ENCODE measurements at places on chromosomes 1 and 21. TPM values are rescaled to one million over a fixed set of nuclear protein-coding genes. Genes with fewer than 3 reads are reported as not detected.

AMY2B gene
- 0.86 TPM for total RNA-seq

OR2M2 gene
- total RNA-seq: not detected

HSF2BP gene
- total RNA-seq: 3.5 TPM

TSPEAR gene
- not detected for total RNA-seq

SPRR2F gene
- total RNA-seq: not detected

CAMSAP2 gene
- 19.5 TPM for total RNA-seq

F13B gene
- total RNA-seq: not detected

CHAF1B gene
- total RNA-seq: 11.1 TPM

EPHB2 gene
- 94.2 TPM for total RNA-seq

DNA sequence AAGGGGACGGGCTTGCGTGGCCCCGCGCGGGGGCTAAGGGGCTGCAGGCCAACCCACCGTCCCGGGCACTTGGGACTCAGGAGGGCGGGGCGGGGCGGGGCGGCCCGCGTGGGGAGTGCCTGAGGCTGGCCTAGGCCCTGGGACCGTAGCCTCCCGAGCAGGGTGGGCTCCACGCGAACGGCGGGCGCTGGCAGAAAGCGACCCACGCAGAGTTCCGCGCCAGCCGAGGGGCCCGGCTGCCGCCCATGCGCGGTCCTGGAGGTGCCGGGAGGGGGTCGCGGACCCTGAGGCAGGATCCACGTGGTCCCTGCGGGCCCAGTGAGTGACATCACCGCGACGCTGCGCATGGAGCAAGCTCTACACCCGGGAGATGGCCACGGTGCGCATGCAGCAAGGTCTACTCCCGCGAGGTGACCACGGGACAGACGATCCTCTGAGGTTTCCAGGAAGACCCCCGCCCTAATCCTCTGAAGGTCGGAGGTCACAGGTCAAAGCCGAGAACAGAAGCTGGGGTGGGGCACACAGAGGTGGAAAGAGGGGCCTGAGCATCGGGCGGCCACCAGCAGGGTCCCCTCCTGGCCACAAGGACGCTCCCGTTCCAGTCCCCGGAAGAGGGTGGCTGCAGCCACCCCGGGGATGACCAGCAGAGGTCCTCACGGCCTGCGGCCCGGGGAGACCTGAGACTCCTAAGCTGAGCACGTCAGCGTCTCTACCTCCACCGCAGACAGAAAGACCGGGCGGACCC is 13.5 kb upstream of the SLC19A1 start:
- peak; percentile 93 for DNase-seq

DNA sequence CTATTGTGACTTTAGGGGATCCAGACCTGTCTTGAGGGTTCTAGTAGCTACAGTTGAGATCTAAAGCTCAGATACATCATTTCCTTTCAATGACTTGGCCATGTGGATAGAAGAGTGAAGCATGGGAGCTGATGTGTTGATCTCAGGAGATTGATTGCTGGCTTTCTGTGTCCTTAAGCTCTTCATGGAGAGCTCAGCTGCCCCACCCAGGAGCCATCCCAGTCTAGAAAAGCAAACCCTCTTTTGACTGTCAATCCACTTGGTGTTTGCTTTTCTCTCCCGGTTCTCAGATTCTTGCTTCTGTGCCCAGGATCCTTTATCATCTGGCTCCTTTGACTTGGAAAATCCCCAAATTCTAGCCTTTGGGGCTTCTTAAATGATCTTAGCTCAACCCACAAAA is 87.2 kb downstream of the ATP1A1 start:
- DNase-seq: no peak

GRCh38 chr1:227788271-227789083 is 27.0 kb upstream of the PRSS38 start:
- DNase-seq: peak; percentile 72

DNA sequence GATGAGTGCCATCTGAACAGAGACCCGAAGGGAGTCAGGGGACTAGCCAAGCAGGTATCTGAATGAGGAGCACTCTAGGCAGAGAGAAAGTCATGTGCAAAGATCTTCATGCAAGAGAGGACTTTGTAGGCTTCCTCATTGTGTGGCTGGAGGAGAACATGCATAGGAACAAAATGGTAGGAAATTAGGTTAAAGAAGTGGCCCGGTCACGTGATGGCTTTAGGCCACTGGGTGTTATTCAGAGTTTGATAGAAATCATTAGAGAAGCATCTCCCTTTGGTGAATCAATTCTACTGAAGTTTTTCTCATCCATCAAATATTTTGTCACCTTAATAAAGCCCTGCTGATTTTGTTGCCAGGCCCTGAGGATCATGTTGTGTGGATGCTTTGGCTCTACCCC is 45.8 kb upstream of the KCTD3 start:
- no peak for DNase-seq

DNA sequence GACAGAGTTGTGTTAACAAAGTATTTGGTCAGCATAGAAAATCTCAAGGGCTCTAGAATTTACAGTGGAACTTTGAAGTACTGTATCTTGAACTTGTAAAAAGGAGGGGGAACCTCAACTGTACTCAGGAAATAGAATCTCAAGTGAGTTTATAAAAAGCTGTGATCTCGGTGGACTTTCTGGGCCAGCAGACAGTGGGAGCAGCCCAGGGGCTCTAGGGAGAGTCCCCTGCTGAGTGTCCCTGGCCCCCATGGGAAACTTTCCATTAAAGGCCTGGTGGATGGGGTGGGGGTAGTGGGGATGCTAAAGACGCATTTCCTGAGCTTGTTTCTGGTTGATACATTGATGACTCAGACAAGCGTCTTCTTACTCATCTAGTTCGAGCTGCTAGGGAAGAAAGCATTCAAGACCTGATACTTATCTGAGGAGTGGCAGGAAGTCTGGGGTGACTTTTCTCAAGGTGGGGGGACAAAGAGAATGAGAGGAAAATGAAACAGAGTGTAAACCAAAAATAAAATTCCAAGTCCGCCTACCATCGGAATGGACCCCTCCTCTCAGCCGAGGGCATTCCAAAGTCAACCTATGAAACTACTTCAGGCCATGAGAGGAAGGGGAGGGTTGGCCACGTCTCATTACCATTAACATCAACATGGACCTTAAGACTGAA is 65.5 kb downstream of the NID1 start:
- peak; percentile 69 for DNase-seq

DNA sequence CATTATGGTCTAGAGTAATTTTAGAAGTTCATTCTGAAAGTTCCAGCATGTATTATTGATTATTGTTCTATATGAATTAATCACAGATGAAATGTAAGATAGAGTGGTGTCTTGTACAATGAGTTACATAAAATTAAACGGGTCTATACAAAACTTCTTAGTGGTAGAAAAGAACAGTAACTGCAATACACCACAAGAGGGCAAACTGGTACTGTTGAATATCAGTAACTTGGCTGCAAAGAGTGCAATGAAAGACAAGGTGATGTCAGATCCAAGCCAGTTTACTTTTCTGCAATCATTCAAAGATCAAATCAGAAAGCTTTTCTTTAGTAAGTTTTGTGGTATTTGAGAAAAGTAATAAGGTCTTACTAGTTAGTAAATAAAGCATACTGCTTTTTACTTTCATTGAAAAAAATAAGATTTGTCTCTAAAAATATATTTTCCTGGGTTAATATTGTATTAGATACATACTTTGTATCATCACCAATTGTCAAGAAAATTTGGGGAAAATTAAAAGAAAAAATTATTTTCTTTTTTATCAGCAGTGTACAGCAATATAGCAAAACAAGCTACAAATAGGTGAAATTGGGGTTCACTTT is 66.4 kb upstream of the BTG3 start:
- peak; percentile 29 for DNase-seq

- DNase-seq: no peak
Observed at GRCh38 chr1:63883494-63884235, 109.8 kb downstream of the ROR1 start.

DNA sequence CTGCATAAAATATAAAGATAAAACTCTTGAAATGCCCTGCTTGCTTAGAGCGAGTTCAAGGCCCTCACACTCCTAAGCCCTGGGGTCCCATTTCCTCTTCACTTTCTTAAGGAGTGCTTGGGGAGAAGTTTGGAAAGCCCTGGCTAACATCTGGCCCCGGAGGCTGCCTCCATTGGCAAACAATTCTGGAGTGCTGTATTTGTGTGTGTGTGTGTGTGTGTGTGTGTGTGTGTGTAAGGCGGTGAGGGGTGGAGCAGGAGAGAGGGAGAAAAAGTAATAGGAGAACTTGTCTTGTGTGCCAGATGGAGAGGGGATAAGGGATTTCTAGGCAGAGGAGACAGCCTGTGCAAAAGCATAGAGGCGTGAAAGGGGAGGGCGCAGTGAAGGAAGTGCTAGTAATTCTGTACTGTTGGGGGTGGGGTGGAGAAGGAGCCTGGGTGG is 578 bp upstream of the TRIM62 start:
- DNase-seq: no peak

GRCh38 chr1:150507912-150508864 is at the start of gene ECM1:
Gene ECM1, plus strand, starts transcription at chr1:150508109. Its CDS starts 101 bp downstream, at chr1:150508210.
- DNase-seq: peak; percentile 87

- DNase-seq: no peak
Observed at GRCh38 chr1:193431265-193431977, 245.0 kb upstream of the B3GALT2 start.

DNA sequence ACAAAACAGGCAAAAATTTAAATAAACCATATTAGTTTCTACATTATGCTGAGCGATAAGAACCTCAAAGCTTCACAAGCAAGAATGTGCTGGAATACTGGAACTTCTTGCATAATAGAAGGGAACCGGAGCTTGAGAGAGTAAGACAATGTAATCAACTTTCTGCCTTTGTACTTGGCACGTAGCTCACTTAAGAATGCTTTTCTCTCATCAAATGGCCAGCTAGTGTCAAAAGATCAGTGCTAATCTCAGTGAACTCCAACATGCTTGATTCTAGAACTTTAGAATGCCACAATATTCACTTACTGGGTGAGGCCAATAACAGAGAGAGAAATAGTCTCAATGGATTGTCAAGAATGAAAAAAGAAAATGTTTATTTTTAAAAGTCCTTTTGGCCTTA is 486.1 kb upstream of the LRRC7 start:
- DNase-seq: no peak

GRCh38 chr1:41762251-41762650 is 156.5 kb downstream of the HIVEP3 start:
- no peak for DNase-seq

DNA sequence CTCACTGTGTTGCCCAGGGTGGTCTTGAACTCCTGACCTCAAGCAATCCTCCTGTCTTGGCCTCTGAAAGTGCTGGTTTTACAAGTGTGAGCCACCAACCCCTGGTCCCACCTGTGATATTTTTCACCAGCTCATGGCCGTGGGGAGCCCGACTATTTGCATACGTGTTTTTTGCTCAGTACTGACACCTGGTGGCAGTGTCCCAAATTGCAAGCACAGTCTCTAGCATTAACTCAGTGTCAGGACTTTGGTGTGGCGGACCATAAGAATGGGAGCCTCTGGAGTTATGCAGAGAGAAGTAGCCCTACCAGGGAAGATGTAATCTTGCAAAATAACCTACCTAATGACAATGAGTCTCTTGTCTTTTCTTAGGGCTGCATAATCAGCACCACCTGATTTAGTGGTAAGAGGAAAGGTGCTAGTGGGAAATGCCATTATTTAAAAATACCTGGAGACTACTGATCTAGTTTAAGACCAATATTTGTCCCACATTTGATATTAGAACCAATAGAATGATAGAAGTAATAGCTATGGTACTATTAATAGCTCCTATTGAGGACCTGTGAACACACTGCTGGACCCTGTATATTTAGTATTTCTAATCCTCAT is 305.4 kb downstream of the DISC1 start:
- DNase-seq: no peak

DNA sequence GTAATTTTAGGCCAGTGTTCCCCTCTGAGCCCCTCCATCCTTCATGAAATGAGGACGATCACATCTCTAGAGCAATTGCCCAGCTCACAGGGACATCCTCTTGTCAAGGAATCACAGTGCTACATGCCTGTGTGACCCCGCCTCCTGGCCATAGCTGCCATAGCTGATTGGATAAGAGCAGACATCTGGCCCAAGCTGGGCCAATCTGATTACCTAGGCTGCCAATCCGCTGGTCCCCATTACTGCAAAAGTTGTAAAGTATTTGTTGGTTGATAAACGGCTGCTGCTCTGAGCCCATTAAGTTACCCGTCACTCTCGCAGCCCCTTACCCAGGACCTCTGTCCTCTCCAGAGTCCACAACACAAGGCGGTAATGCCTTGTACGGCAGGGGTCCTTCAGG is 8.3 kb downstream of the NT5C1A start:
- DNase-seq: no peak

All from Daoy (cell line).